Hippocampal formation (tissue), 2 donors: ENCODE measurements at places on chromosomes 16 and 17.

- no peak for DNase-seq
Measured at GRCh38 chr16:30924076-30924912, 922 bp downstream of the FBXL19 start.

- no peak for DNase-seq
Measured at GRCh38 chr16:26816266-26816665, 250.5 kb upstream of the C16orf82 start.

DNA sequence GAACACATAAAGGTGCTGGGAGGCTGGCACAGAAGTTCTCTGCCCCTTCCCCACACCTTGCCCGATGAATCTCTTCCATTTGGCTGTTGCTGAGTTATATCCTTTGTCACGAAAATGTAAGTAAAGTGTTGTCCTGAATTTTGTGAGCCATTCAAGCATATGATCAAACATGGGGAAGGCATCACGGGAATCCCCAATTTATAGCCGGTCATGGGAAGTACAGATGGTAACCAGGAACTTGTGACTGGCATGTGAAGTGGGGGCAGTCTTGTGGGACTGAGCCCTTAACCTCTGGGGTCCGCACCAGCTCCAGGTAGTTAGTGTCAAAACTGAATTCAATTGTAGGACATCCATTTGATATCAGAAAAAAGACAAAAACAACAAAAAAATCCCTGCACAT is 13.2 kb downstream of the TOM1L2 start:
- DNase-seq, result no peak

DNA sequence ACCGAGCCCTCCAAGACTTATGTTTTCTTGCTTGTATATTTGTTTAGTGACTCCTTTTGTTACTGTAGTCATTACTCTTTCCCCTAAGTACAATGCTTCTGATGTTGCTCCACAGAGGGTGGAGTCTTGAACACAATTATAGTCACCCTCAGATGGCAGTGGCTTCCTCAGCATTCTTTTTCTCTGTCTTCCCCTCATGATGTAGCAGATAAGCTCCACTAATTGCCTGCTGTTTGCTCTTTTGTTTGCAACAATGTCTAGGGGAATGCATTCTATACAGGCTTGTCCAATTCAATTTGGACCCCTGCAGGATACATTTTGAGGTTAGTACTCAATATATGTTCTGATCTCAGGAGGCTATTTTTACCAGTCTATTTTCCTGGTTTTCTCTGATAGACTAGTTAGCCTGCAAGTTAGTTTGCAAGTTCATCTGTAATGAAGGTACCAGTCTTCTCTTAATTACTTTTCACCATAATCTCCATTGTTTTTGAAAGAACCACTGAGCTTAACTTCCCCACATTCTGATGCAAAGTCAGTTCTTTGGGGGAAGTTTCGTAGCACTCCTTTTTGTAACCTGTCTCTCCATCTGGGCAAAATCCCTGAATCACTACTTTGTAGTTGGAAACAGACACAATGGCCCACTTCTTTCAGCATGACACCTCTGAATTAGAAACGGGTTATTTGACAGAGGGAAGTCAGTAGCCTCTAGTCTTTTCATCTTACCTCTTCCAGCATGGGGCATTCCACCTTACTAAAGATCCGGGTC is 1509.2 kb downstream of the CDH11 start:
- no peak for DNase-seq

GRCh38 chr17:80566054-80566400 is 21.4 kb downstream of the RPTOR start:
- DNase-seq, result no peak

DNA sequence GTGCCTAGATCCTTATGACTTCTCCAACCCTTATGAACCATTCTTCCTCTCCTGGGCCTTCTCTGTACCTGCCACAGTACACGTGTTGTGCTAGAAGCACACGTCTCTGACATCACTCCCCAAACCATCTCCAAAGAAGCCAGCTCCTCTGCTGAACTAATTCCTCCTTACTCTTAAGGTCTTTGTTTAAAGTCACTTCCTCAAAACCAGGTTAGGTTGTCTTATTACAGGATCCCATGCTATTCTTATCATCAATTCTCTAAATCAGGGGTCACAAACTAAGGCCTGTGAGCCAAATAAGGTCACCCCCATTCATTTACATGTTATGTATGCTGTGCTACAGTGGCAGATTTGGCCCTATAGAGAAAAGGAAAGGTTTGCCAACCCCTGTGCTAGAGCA is 4.0 kb downstream of the SUPT6H start:
- no peak for DNase-seq

GRCh38 chr17:76376318-76377133 is 7.9 kb upstream of the SPHK1 start:
- DNase-seq, result no peak
